Mesenchymal stem cell (in vitro differentiated cells and primary cell): ENCODE measurements at places on chromosomes 12 and 14.

GRCh38 chr12:29131539-29131938 lies 17.5 kb upstream of the FAR2 start:
- H3K4me1 ChIP-seq: no peaks in the 10 kb centered on the region
- no peak overlapping the region for H3K4me3 ChIP-seq
- no peaks in the 10 kb centered on the region for H3K36me3 ChIP-seq
- peak; percentile 59 for DNase-seq
- H3K27ac ChIP-seq: no peak overlapping the region

DNA sequence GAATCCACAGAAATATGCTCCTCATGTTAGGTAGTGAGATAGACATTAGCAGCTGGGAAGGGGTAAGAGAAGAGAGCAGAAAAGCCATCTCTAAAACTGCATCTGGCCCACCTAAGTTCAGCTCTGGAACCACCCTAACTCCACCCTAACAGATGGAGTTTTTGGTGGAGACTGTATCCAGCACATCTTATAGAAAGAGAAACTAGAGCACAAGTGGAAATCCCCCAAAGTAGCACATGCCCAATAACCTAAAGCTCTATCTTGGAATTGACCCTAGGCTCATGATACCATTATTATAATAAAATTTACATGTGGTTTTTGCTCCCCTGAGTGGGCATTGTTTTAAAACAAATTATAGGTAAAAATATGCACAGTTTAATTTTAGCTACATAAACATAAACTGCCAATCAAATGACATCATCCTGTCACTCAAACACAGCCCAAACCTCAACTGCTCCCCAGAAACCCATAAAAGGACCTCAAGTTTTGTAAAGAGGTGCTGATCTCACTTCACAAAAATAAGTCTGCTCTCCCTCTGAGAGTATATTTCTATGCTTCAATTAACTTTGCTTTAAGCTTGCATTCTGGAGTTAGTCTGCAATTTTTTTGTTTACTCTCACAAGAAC lies 206.4 kb downstream of the PIK3C2G start:
- no peak for DNase-seq
- H3K4me3 ChIP-seq: no peak overlapping the region
- no peak overlapping the region for H3K27ac ChIP-seq

- peak within 1 kb of the TSS; percentile 72 for H3K4me3 ChIP-seq
- H3K4me1 ChIP-seq: peaks cover 9% of the 10 kb centered on the region
- H3K27me3 ChIP-seq: no peaks in the 10 kb centered on the region
- no peaks in the 10 kb centered on the region for H3K36me3 ChIP-seq
- DNase-seq: peak; percentile 44
- H3K27ac ChIP-seq: no peak within 1 kb of the TSS
Measured at GRCh38 chr12:122182887-122183587, at the start of gene LRRC43. Gene LRRC43, plus strand, starts transcription at chr12:122183123. Its CDS starts 22 bp downstream, at chr12:122183145.

GRCh38 chr12:64656429-64656828 lies 46.1 kb downstream of the RASSF3 start:
- DNase-seq: peak; percentile 36
- H3K4me3 ChIP-seq: no peak overlapping the region
- peaks cover 4% of the 10 kb centered on the region for H3K4me1 ChIP-seq
- peaks cover 3% of the 10 kb centered on the region for H3K36me3 ChIP-seq
- no peak overlapping the region for H3K27ac ChIP-seq

- peaks cover 3% of the 10 kb centered on the region for H3K36me3 ChIP-seq
- peak; percentile 91 for DNase-seq
- peak overlapping the region; percentile 75 for H3K4me3 ChIP-seq
- H3K27me3 ChIP-seq: no peaks in the 10 kb centered on the region
- H3K4me1 ChIP-seq: peaks cover 63% of the 10 kb centered on the region
Measured at GRCh38 chr14:104680806-104681688, 8.4 kb upstream of the INF2 start.

- H3K36me3 ChIP-seq: no peaks in the 10 kb centered on the region
- no peak for DNase-seq
- no peak overlapping the region for H3K27ac ChIP-seq
- H3K4me3 ChIP-seq: no peak overlapping the region
- H3K27me3 ChIP-seq: peaks cover 5% of the 10 kb centered on the region
- peaks cover 2% of the 10 kb centered on the region for H3K4me1 ChIP-seq
Measured at GRCh38 chr14:99287269-99287942, 15.4 kb upstream of the BCL11B start.

DNA sequence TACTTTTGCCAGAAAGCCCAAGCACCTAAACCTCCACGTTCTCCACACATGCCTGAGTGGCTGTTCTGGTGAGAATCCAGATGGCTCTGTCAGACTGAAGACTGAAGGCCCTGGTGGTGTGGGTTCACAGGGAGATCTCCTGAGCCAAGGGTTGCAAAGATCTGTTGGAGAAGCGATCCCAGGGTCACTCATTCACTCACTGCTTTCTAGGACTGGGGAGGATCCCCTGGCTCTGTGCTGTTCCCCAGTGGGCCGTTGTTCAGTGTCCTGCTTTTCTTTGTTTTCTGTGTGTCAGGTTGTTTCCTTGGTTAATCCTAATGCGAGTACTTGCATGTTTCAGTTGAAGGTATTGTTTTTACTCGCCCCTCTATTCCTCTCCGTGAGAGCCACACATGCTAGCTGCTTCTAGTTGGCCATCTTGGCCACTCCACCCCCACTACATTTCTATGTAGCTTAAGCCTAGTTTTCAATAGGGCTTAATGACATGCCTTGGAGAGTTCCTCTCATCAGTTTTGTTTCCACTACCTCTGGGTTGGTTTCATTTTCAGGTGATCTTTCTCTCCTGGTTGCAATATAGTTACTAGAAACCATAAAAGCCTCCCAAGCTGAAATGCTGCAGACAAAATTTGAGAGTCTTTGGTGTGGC lies 144.5 kb upstream of the SLC38A2 start:
- H3K36me3 ChIP-seq: no peaks in the 10 kb centered on the region
- DNase-seq: no peak
- no peaks in the 10 kb centered on the region for H3K4me1 ChIP-seq
- H3K27me3 ChIP-seq: no peaks in the 10 kb centered on the region
- no peak overlapping the region for H3K4me3 ChIP-seq
- no peak overlapping the region for H3K27ac ChIP-seq

- peak; percentile 93 for DNase-seq
- H3K4me3 ChIP-seq: peak within 1 kb of the TSS; percentile 98
- peak within 1 kb of the TSS; percentile 63 for H3K27ac ChIP-seq
Measured at GRCh38 chr12:48119078-48119833, at the start of gene PFKM. Gene PFKM, plus strand, starts transcription at chr12:48119364. Its CDS starts 3,411 bp downstream, at chr12:48122775.

DNA sequence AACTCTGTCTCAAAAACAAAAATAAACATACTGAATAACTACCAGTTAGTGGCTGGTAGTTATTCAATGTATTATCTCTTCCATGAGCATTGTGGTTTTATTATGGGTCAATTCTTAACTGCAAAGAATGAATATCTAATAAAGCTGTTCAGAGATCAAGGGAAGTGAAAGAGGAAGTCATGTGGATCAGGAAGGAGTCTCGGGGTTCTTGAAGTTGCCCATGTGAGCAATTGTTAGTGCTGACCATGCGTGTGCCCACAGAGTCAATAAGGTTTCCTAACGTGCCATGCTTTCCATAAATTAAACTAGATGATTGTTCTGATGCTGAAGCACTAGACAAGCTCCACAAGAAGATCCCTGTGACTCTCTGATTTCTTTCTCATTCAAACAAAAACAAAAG lies 136.5 kb upstream of the CPSF6 start:
- DNase-seq: no peak
- peaks cover 3% of the 10 kb centered on the region for H3K27me3 ChIP-seq
- H3K36me3 ChIP-seq: no peaks in the 10 kb centered on the region
- H3K4me1 ChIP-seq: peaks cover 1% of the 10 kb centered on the region

GRCh38 chr12:12521044-12521485 lies 41.6 kb downstream of the DUSP16 start:
- peaks cover 1% of the 10 kb centered on the region for H3K4me1 ChIP-seq
- DNase-seq: no peak
- H3K4me3 ChIP-seq: no peak overlapping the region
- peaks cover 36% of the 10 kb centered on the region for H3K36me3 ChIP-seq

- H3K27me3 ChIP-seq: no peaks in the 10 kb centered on the region
- H3K4me1 ChIP-seq: peaks cover 4% of the 10 kb centered on the region
- no peaks in the 10 kb centered on the region for H3K36me3 ChIP-seq
- no peak overlapping the region for H3K27ac ChIP-seq
- DNase-seq: peak; percentile 7
- H3K4me3 ChIP-seq: no peak overlapping the region
Measured at GRCh38 chr12:7431993-7432685, 11.8 kb downstream of the CD163L1 start.

GRCh38 chr12:111037047-111037446 lies 116.7 kb upstream of the MYL2 start:
- no peaks in the 10 kb centered on the region for H3K36me3 ChIP-seq
- no peak for DNase-seq
- peaks cover 18% of the 10 kb centered on the region for H3K4me1 ChIP-seq
- H3K27ac ChIP-seq: no peak overlapping the region
- H3K27me3 ChIP-seq: peaks cover 59% of the 10 kb centered on the region
- no peak overlapping the region for H3K4me3 ChIP-seq

DNA sequence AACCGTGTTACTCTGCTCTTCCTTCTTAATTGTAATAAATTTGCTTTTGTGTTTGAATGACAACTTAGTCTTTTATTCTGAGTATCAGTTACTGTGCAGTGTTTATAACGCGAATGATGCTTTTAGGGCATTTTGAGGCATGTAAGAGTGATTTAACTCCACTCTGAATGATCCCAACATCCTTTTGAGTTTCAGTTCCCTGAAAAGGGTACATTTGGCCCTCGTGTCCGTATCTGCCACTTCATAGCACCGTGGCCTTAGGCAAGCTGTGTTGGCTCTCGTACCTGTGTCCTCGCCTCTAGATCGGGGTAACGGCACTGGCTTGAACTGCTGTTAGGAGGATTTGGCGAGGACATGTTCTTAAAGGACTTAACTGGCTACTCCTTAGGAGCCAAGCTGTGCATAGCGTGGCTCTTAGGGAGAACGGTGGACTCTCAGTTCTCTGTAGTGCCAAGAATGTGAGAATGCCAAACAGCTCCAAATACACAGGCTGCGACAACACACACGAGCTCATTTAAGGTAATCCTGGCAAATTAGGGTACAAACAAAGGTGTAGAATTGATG lies 92.0 kb downstream of the PPP2R5C start:
- H3K4me1 ChIP-seq: peaks cover 9% of the 10 kb centered on the region
- H3K27me3 ChIP-seq: no peaks in the 10 kb centered on the region
- no peak for DNase-seq
- H3K27ac ChIP-seq: no peak overlapping the region
- H3K36me3 ChIP-seq: peaks cover 5% of the 10 kb centered on the region

- peak overlapping the region; percentile 87 for H3K27ac ChIP-seq
- H3K36me3 ChIP-seq: no peaks in the 10 kb centered on the region
- DNase-seq: peak; percentile 70
- no peak overlapping the region for H3K4me3 ChIP-seq
Measured at GRCh38 chr12:86249851-86250250, 6.3 kb downstream of the MGAT4C start.

DNA sequence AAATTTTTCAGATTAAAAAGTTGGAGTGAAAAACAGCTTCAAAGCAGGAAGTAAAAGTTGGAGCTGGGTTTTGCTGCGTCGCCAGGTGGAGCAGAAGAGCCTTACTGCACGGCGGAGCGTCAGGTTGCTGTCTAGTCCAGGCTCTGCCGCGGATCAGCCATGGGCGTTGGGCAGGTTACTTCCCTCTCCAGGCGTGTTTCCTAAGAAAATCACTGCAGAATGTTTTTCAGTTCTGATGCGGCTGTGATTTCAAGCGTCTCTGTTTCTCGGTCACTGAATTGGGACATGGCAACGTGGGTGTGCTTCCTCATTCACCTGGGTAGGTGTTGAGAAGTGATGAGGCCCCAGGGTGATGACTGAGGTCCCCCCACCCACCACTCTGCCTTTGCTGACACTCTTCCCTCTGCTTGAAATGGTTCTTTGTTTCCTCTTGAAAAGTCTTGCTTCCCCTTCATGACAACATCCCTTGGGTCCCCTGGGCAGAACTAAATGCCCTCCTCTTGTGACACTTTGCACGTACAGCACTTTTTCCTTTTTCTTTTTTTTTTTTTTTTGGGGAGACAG lies 7.6 kb downstream of the EVL start:
- H3K27ac ChIP-seq: no peak overlapping the region
- peaks cover 6% of the 10 kb centered on the region for H3K4me1 ChIP-seq
- no peaks in the 10 kb centered on the region for H3K36me3 ChIP-seq
- H3K27me3 ChIP-seq: no peaks in the 10 kb centered on the region
- DNase-seq: no peak
- H3K4me3 ChIP-seq: no peak overlapping the region

DNA sequence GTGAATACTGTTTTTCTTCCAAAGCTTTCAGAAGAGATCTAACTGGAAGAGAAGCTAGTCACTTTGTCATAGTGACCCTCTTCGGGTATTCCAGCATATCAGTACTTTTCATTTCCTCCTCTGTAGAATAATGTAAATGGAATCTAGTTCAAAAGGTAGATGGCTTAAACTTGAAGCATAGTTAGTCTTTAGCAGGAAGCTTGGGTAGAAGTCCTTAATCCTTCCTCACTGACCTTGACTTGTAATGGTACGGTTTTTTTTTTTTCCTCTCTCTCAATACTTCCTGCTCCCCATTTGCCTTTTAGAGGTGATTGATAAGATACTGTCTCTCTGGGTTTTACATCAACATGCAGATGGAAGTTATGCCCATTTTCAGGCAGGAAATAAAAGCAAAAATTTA lies 1.7 kb downstream of the FBXO34 start:
- DNase-seq: peak; percentile 10
- no peaks in the 10 kb centered on the region for H3K36me3 ChIP-seq
- no peak overlapping the region for H3K27ac ChIP-seq
- no peaks in the 10 kb centered on the region for H3K27me3 ChIP-seq

DNA sequence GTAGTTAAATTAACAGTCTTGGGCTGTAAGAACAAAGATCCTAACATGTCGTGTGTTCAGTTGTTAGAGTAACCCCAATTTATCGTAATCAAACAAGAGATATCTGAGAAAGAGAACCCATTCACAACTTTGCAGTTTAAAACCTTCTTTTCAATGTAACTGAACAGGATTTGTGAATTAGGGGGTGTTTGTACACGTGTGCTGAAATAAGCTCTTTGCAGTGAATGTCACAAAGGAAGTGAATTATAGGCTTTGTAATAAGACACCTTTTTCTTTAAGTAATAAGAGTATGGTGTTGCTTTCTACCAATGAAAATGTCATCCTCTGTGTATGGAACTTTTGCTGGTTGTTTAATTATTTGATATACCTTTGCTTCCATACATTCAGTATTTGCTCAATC lies 114.0 kb downstream of the ALX1 start:
- H3K36me3 ChIP-seq: no peaks in the 10 kb centered on the region
- no peaks in the 10 kb centered on the region for H3K27me3 ChIP-seq
- no peak overlapping the region for H3K4me3 ChIP-seq
- H3K27ac ChIP-seq: no peak overlapping the region

DNA sequence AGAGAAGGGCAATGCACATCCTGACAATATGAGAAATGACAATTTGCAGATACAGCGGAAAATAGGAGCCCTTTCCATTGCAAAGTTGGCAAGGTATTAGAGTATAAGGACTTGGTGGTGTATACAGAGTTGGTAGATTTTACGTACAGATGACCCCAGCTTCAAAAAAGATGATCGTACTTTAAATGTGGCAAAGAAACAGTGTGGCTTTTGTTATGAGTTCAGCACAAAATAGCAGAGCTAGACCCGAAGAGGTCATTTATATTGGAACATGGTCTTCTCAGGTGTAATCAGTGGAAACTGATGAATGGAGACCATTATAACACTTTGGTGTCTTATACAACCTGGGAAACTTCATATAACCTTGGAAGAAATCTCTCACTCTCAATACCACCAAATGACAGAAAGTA lies 2.3 kb downstream of the CLEC2B start:
- H3K4me1 ChIP-seq: no peaks in the 10 kb centered on the region
- peaks cover 10% of the 10 kb centered on the region for H3K36me3 ChIP-seq
- no peak for DNase-seq
- H3K27ac ChIP-seq: no peak overlapping the region

GRCh38 chr12:80187660-80188090 lies 88.3 kb downstream of the OTOGL start:
- H3K4me1 ChIP-seq: peaks cover 2% of the 10 kb centered on the region
- no peaks in the 10 kb centered on the region for H3K36me3 ChIP-seq
- DNase-seq: peak; percentile 74
- no peak overlapping the region for H3K27ac ChIP-seq
- no peak overlapping the region for H3K4me3 ChIP-seq
- no peaks in the 10 kb centered on the region for H3K27me3 ChIP-seq
